ENCODE measurements at places on chromosomes 7 and 10. TPM values are rescaled to one million over a fixed set of nuclear protein-coding genes. Genes with fewer than 3 reads are reported as not detected.
A peak's percentile ranks its signal among the peaks of the same experiment; 100 is the strongest.

Gene TMEM225B
- total RNA-seq = not detected

Gene VIPR2
- total RNA-seq = 3.1 TPM

GRCh38 chr7:71626206-71626605 is 494.3 kb downstream of the GALNT17 start:
- DNase-seq = no peak
- H3K27ac ChIP-seq = no peak overlapping the region
- no peak overlapping the region for H3K4me3 ChIP-seq
- H3K36me3 ChIP-seq = no peaks in the 10 kb centered on the region

- peaks cover 32% of the 10 kb centered on the region for H3K4me1 ChIP-seq
- peak overlapping the region; percentile 83 for H3K4me3 ChIP-seq
- H3K36me3 ChIP-seq = peaks cover 35% of the 10 kb centered on the region
- H3K27ac ChIP-seq = no peak overlapping the region
- DNase-seq = no peak
These were observed 6.8 kb downstream of the LDB1 start for GRCh38 chr10:102113261-102113955.

GRCh38 chr7:69517985-69518704 is 80.1 kb upstream of the AUTS2 start:
- no peaks in the 10 kb centered on the region for H3K4me1 ChIP-seq
- DNase-seq = peak; percentile 87
- no peaks in the 10 kb centered on the region for H3K36me3 ChIP-seq
- peak overlapping the region; percentile 34 for H3K4me3 ChIP-seq
- H3K27me3 ChIP-seq = no peaks in the 10 kb centered on the region
- no peak overlapping the region for H3K27ac ChIP-seq

DNA sequence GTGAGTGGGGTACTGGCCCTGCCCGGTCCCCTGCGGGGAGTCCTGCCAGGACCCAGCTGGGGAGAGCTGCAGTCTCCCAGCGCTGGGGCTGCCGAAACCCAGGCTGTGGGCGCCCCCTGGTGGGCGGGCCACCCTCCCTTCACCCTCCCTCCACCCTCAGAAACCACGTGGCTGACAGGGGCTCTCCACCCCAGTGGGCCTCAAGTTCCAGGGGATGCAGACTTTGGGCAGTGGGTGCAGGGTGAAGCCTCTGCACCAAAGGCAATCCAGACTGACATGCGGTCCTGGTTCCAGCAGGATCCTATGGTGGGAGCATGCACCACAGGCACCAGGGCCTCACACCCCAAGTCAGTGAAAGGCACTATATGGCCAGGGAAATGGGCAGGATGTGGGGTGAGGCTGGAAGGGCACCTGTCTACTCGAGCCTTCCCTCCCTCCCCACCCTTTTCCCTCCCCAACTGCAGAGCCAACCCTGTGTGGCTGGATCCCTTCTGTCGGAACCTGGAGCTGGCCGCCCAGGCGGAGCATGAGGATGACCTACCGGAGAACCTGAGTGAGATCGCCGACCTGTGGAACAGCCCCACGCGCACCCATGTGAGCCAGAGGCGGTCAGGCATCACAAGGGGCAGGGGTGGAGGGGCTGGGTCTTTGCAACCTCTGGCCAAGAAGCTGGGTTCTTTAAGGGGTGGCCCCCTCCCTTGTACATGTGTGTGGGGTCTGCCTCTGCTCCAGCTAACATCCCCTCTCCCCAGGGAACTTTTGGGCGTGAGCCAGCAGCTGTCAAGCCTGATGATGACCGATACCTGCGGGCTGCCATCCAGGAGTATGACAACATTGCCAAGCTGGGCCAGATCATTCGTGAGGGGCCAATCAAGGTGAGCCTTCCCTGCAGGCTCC is 38.8 kb downstream of the PSAP start:
- H3K27me3 ChIP-seq = no peaks in the 10 kb centered on the region
- DNase-seq = no peak
- no peak overlapping the region for H3K4me3 ChIP-seq
- peaks cover 3% of the 10 kb centered on the region for H3K4me1 ChIP-seq
- H3K36me3 ChIP-seq = peaks cover 15% of the 10 kb centered on the region
- H3K27ac ChIP-seq = no peak overlapping the region

DNA sequence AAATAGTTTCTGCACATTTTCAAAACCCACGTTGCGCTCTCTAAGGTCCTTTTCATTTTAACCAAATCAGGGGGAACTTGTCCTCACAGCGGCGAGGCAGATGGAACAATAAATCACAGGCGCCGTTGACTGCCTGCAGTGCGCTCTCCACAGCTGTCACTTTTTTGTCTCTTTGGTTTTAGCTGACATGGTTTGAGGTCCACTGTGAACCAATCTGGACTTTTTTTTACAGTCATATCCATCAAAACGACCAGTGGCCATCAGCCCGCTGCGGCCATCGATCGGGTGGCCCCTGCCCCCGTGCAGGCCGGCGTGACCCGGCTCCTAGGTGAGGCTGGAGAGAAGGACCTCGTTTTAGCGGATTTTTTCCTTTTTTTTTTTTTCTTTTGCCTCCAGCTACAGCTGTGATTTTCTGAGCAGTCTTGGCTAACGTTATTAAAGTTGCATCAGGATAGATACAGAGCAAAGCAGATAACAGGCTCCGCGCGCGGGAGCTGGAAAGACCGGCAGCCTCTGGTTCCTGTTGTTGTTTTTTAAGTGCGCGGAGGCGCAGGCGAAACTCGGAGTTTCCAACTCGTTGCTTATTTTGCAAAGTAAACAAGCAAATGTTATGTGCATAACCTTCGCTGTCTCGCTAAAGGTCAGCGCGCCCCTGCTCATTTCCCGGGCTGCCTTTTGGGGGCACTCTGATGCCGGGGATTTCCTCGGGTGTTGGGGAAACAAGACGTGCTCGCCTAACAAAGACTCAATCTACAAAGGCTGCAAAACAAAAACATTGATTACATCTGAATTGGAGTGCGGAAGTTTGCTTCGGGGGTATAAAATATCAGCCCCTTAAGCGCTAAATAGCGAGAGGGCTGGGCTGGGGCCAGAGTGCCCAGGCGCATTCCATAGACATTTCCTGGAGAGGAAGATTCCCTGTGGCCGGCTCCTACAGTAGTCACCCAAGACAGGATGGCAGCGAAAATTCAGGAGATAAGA is 414.8 kb upstream of the MKI67 start:
- no peaks in the 10 kb centered on the region for H3K36me3 ChIP-seq
- H3K4me3 ChIP-seq = peak overlapping the region; percentile 45
- no peak overlapping the region for H3K27ac ChIP-seq
- peak; percentile 79 for DNase-seq
- H3K27me3 ChIP-seq = 0 out of 2 replicates have a peak, but pooled peaks cover 3% of the 10 kb centered on the region
- H3K4me1 ChIP-seq = peaks cover 42% of the 10 kb centered on the region

- no peaks in the 10 kb centered on the region for H3K27me3 ChIP-seq
- H3K4me3 ChIP-seq = no peak overlapping the region
- H3K4me1 ChIP-seq = 0 out of 2 replicates have a peak, but pooled peaks cover 3% of the 10 kb centered on the region
- no peaks in the 10 kb centered on the region for H3K36me3 ChIP-seq
- H3K27ac ChIP-seq = no peak overlapping the region
- no peak for DNase-seq
These were observed 85.8 kb downstream of the CTNNA3 start for GRCh38 chr10:67609996-67610793.

- H3K4me3 ChIP-seq = no peak overlapping the region
- H3K27me3 ChIP-seq = no peaks in the 10 kb centered on the region
- no peak overlapping the region for H3K27ac ChIP-seq
- H3K36me3 ChIP-seq = no peaks in the 10 kb centered on the region
- no peak for DNase-seq
These were observed 531.1 kb upstream of the STEAP1 start for GRCh38 chr7:89623018-89623672.

DNA sequence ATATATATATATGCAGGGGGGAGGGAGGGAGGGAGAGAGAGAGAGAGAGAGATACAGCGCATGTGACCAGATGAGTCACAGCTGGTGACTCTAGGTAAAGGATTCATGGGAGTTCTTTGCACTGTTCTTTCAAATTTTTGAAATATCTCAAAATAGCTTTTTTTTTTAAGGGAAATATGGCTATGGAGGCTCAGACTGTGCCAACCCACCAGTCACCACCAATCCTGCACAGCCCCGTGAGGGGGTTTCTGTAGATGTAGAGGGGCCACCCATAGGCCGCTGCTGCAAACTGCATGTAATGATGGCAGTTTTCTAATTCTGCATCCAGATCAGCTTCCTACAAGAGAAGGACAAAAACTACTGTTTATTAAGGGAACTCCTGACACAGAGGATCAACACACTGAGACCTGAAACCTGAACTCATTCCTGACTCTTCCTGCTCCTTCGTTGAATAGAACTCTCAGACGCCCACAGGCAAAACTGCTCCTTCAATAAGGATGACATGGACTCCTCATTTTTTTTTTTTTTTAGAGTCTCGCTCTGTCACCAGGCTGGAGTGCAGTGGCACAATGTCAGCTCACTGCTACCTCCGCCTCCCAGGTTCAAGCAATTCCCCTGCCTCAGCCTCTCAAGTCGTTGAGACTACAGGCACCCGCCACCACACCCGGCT is 17.3 kb downstream of the DAGLB start:
- no peak overlapping the region for H3K4me3 ChIP-seq
- H3K27me3 ChIP-seq = no peaks in the 10 kb centered on the region
- H3K4me1 ChIP-seq = no peaks in the 10 kb centered on the region
- H3K27ac ChIP-seq = no peak overlapping the region
- peaks cover 32% of the 10 kb centered on the region for H3K36me3 ChIP-seq

DNA sequence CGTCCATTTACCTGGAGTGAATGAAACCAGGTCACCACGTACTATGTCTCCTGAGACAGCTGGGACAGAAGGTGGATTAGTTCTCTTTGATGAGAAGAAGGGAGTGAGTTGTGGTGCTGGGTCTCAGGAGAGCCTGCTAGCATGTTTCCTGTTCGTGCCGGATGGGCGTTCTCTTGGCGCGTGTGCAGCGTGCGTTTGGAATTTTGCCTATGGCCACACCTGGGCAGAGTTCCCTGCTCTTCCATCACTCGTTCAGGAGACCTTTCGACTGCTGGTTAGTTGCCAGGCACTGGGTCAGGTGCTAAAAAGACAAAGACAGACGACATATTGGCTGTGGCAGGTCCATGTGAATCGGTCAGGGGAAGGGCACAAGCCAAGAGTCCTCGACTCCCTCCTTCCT is 90.3 kb downstream of the TRRAP start:
- H3K4me3 ChIP-seq = no peak overlapping the region
- H3K4me1 ChIP-seq = no peaks in the 10 kb centered on the region
- H3K36me3 ChIP-seq = peaks cover 69% of the 10 kb centered on the region
- no peaks in the 10 kb centered on the region for H3K27me3 ChIP-seq

GRCh38 chr10:62585211-62585775 is 211.1 kb downstream of the ZNF365 start:
- H3K4me1 ChIP-seq = no peaks in the 10 kb centered on the region
- no peak for DNase-seq
- no peaks in the 10 kb centered on the region for H3K27me3 ChIP-seq
- H3K4me3 ChIP-seq = no peak overlapping the region
- no peaks in the 10 kb centered on the region for H3K36me3 ChIP-seq

GRCh38 chr10:114087655-114088054 is 44.0 kb downstream of the ADRB1 start:
- no peak overlapping the region for H3K4me3 ChIP-seq
- no peaks in the 10 kb centered on the region for H3K4me1 ChIP-seq
- H3K27ac ChIP-seq = no peak overlapping the region
- H3K36me3 ChIP-seq = no peaks in the 10 kb centered on the region
- no peak for DNase-seq

- DNase-seq = no peak
- no peak overlapping the region for H3K27ac ChIP-seq
- no peak overlapping the region for H3K4me3 ChIP-seq
- no peaks in the 10 kb centered on the region for H3K36me3 ChIP-seq
- no peaks in the 10 kb centered on the region for H3K4me1 ChIP-seq
These were observed 138.2 kb upstream of the TMEM229A start for GRCh38 chr7:124171068-124171467.
